Endothelial cell of umbilical vein (primary cell): ENCODE measurements at places on chromosomes 5 and 9. TPM values are rescaled to one million over a fixed set of nuclear protein-coding genes. Genes with fewer than 3 reads are reported as not detected.

DNA sequence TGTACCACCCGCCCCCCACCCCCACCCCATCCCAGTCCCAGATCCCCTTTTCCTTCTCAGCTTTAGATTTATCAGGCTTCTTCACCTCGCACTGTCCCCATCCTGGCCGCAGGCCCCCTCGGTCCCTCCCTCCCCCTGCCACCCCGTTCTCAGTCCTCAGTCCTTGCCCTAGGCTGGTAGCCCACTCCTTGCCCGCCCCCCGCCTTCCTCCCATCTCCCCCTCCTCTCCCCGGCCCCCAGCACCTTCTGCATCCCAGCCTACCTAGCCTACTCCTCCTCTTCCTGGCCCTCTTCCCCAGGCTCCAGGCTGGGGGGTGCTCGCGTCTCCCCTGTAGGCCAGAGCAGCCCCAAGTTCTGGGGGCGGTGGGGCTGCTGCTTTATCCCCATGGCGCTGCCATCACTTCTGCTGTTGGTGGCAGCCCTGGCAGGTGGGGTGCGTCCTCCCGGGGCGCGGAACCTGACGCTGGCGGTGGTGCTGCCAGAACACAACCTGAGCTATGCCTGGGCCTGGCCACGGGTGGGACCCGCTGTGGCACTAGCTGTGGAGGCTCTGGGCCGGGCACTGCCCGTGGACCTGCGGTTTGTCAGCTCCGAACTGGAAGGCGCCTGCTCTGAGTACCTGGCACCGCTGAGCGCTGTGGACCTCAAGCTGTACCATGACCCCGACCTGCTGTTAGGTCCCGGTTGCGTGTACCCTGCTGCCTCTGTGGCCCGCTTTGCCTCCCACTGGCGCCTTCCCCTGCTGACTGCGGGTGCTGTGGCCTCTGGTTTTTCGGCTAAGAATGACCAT is 828 bp downstream of the NPR2 start:
- H3K27ac ChIP-seq = no peak overlapping the region
- no peaks in the 10 kb centered on the region for H3K36me3 ChIP-seq
- H3K4me3 ChIP-seq = no peak overlapping the region

DNA sequence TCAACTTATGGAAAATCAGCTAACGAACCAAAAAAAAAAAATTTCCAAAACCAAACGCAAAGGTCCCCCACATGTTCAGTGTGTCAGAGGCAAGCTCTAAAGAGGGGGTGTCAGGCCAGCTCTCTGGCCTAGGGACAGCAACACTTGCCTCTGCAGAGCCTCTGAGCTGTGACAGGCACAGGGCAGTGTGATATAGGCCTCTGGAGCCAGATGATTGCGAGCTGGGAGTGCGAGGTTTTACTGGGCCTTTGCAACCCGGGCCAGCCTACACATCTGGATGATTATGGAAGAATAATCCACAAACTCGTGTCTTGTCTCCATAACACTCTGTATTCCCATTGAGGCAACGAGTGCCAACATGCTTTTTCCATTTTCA is 67.7 kb upstream of the STC2 start:
- H3K36me3 ChIP-seq = no peaks in the 10 kb centered on the region
- no peaks in the 10 kb centered on the region for H3K4me1 ChIP-seq
- no peak for DNase-seq
- no peak overlapping the region for H3K4me3 ChIP-seq
- no peak overlapping the region for H3K27ac ChIP-seq

- peak overlapping the region; percentile 49 for H3K4me3 ChIP-seq
- peak; percentile 92 for DNase-seq
- H3K36me3 ChIP-seq = peaks cover 5% of the 10 kb centered on the region
- H3K4me1 ChIP-seq = peaks cover 62% of the 10 kb centered on the region
These were observed 94.6 kb downstream of the ZNF608 start for GRCh38 chr5:124651663-124652513.

DNA sequence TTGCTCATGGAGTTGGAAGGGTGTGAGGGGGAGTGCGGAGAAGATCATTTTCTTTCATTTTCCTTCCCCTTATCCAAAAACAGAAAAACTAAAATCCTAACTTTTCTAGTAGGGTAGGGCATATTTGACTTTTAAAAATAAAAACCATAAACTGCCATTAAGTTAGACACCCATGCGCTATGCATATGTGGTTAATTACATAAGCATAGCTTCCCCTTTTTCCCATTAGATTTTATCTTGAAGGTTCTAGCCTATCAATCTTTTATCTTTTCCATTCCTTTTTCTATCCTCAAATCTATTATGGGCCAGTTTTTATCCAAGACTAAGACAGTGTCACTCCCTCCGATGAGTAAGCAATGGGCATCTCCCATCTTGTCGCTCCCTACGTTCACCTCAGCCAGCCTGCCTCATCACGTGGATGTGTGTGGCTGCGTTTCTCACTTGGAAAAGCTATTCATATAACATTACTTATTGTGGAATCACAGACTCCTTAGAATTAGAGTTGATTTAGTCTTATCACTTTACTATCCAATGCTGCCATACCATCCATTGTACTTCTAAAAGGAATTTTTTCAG is 49.2 kb downstream of the PCSK5 start:
- no peaks in the 10 kb centered on the region for H3K4me1 ChIP-seq
- no peak overlapping the region for H3K27ac ChIP-seq
- no peak overlapping the region for H3K4me3 ChIP-seq
- no peak for DNase-seq
- H3K27me3 ChIP-seq = no peaks in the 10 kb centered on the region

HMCN2 gene
- 0.18 and 0.24 TPM in 2 replicates for total RNA-seq

SLC27A6 gene
- 0.18 TPM in 1 of 2 replicates, not detected in the other for total RNA-seq

GRCh38 chr5:122424132-122424531 is 112.1 kb downstream of the SNCAIP start:
- H3K4me1 ChIP-seq = no peaks in the 10 kb centered on the region
- H3K27me3 ChIP-seq = no peaks in the 10 kb centered on the region
- DNase-seq = no peak
- H3K27ac ChIP-seq = no peak overlapping the region

- H3K4me1 ChIP-seq = no peaks in the 10 kb centered on the region
- no peaks in the 10 kb centered on the region for H3K27me3 ChIP-seq
- no peaks in the 10 kb centered on the region for H3K36me3 ChIP-seq
- no peak overlapping the region for H3K27ac ChIP-seq
- DNase-seq = no peak
These were observed 801.6 kb downstream of the KCTD16 start for GRCh38 chr5:144972317-144972716.

DNA sequence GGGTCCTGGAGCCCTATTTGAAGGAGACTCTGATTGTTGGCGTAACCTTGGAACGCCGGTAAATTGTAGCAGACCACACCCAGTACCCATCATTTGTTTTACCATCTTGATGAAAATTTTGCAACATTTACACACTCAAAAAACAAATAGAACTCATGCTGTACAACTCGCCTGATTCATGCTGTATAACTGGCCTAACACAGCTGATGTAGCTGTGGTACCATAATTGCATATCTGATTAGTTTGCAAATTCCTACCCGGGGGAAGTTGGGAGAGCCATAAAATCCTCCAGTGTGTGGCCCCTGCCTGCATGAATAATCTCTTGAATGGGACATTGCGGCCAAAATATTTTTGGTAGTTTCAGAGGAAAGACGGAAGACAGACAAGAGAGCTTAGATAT is 9.7 kb downstream of the NIPAL4 start:
- no peaks in the 10 kb centered on the region for H3K27me3 ChIP-seq
- no peak for DNase-seq
- no peaks in the 10 kb centered on the region for H3K36me3 ChIP-seq

DNA sequence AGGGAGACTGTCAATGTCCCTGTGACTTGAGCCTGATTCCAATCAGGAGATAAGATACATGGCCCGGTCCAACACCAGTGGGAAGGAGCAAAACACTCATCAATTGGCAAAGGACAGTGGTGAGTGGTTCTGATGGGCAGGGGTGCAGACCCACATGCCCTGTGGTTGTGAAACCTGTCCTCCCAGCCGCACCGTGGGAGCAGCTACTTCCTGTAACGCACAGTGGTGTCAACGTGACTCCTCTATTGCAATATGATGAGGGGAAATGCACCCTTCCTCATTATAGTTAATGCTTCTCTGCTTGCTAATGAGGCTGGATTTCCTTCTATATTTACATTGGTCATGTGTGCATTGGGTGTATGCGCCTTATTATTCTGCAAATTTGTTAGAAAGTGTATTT is 223.0 kb downstream of the IRX1 start:
- H3K36me3 ChIP-seq = no peaks in the 10 kb centered on the region
- no peak overlapping the region for H3K4me3 ChIP-seq
- no peaks in the 10 kb centered on the region for H3K4me1 ChIP-seq
- H3K27ac ChIP-seq = no peak overlapping the region
- no peak for DNase-seq
- H3K27me3 ChIP-seq = no peaks in the 10 kb centered on the region

DNA sequence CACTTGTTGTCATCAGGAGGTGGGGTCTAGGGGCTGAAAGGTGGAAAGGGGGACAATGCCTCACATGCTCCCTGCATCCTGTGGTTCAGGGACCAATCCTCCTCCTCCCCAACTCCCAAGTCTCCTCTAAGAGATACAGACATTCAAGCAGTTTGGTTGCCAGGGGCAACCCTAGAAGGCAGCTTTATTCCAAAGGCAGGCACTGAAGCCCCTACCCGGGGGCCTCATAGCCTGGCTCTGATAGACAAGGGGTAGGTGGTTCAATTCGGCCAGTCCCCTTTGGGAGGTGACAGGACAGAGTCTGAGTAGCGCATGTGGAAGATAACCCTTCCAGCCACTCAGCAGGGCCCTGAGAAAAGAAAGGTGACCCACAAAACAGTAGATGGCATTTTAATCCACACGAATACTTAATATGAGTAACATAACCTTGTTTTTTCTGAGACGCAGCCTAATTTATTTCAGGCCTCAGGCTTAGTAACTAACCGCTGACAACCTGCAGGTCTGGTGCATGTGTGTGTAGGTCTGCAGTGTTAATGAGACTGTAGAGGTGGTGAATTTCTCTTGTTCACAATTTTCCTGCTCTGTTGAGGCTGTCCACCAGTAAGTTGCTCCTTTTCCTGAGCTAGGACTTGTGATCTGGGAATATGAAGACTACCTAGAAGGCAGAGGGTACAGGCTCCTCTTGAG is 31.3 kb upstream of the HSPA9 start:
- no peak for DNase-seq
- no peaks in the 10 kb centered on the region for H3K36me3 ChIP-seq
- no peak overlapping the region for H3K27ac ChIP-seq
- peaks cover 5% of the 10 kb centered on the region for H3K27me3 ChIP-seq

TIGD6 gene
- 3.6 and 4.1 TPM in 2 replicates for total RNA-seq

PCDHB3 gene
- not detected in 2 replicates for total RNA-seq

GRCh38 chr5:120464627-120465435 is 731 bp downstream of the PRR16 start:
- H3K27me3 ChIP-seq = peaks cover 1% of the 10 kb centered on the region
- H3K4me3 ChIP-seq = peak overlapping the region; percentile 61
- DNase-seq = peak; percentile 25
- no peak overlapping the region for H3K27ac ChIP-seq

DNA sequence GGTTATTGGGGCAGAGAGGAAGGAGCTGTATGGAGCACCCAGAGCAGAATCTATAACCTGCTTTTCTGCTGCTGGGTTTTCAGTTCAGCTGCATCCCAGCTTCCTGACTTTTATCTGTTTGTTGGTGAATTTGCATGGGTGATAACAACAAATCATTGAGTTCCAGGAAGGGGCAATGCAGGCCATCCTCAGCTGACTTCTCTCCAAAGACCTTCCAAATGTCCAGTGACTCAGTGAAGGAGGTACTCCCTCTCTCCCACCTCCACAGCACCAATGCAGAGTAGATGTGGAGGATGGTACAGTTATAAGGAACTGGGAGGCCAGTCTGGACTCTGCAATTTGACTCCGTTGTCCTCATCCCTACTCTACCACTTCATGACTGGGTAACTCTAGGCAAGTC is 1.6 kb upstream of the TXN start:
- DNase-seq = no peak
- H3K36me3 ChIP-seq = no peaks in the 10 kb centered on the region
- H3K4me3 ChIP-seq = no peak overlapping the region
- H3K4me1 ChIP-seq = peaks cover 23% of the 10 kb centered on the region
- H3K27me3 ChIP-seq = no peaks in the 10 kb centered on the region

DNA sequence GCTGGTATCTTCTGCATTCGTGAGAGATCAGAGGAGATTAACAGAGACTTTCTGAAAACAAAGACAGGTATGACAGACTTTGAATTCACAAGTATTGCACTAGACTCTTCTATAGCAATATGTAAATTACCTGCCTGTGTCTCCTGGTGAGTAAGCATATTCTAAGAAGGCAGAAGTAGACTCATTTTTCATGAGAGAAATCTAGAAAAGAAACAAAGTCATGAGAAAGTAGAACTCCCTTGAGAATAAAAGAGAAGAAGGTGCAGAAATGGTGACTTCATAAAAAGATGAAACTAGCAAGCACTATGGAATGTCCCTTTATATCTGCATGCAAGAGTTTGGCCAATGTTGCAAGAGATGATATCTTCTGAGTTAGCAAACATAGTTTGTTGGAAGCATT is 419.8 kb downstream of the DMRT2 start:
- H3K36me3 ChIP-seq = no peaks in the 10 kb centered on the region
- no peak overlapping the region for H3K27ac ChIP-seq
- no peaks in the 10 kb centered on the region for H3K4me1 ChIP-seq
- H3K27me3 ChIP-seq = no peaks in the 10 kb centered on the region

GRCh38 chr5:167814828-167815227 is 476.6 kb upstream of the WWC1 start:
- H3K4me3 ChIP-seq = no peak overlapping the region
- no peak for DNase-seq
- H3K36me3 ChIP-seq = no peaks in the 10 kb centered on the region
- no peaks in the 10 kb centered on the region for H3K27me3 ChIP-seq
- no peaks in the 10 kb centered on the region for H3K4me1 ChIP-seq

- no peak for DNase-seq
- H3K36me3 ChIP-seq = peaks cover 4% of the 10 kb centered on the region
- no peak overlapping the region for H3K4me3 ChIP-seq
These were observed 9.3 kb downstream of the NIPBL start for GRCh38 chr5:36885566-36886485.

OR2S2 gene
- not detected in 2 replicates for total RNA-seq

- H3K4me1 ChIP-seq = peaks cover 38% of the 10 kb centered on the region
- DNase-seq = peak; percentile 93
- no peaks in the 10 kb centered on the region for H3K27me3 ChIP-seq
- peak overlapping the region; percentile 64 for H3K27ac ChIP-seq
These were observed 1.3 kb downstream of the TNFSF15 start for GRCh38 chr9:114804505-114804904.

SMIM33 gene
- total RNA-seq = not detected in 2 replicates

GARNL3 gene
- 5.2 and 8.3 TPM in 2 replicates for total RNA-seq

DNA sequence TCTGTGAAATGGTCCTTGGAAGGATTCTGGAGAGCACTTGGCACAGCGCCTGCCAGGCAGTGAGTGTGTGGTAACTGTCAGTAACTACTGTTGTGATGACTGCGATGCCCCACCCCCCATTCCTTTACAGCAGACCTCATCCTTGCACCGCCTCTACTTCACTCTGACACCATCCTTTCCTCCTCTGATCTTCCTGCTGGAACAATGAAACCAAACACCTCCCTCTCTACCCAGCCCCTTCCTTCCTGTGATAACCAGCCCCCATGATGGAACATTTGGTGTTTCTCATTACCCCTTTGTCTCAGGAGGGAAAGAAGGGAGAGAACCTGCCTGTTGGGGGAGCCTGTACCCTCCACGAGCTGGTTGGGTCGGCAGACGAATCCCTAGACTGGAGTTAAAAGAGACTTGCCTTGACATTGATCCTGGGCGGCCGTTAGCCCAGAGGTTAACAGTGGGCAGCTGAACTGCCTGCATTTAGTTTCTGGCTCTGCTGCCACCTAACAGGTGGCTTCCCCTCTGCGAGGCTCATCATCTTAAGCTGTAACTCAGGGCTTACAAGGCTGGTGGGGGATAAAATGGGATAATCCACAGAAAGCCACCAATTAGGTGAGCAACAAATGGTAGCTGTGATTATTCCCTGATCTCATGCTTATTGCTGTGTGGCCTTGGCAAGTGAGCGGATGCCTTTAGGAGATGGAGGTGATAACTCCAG is 34.2 kb upstream of the GRPEL2 start:
- no peaks in the 10 kb centered on the region for H3K27me3 ChIP-seq
- peak; percentile 78 for DNase-seq
- no peak overlapping the region for H3K4me3 ChIP-seq
- H3K4me1 ChIP-seq = peaks cover 23% of the 10 kb centered on the region
